ENCODE measurements at places on chromosomes 3 and 15.

DNA sequence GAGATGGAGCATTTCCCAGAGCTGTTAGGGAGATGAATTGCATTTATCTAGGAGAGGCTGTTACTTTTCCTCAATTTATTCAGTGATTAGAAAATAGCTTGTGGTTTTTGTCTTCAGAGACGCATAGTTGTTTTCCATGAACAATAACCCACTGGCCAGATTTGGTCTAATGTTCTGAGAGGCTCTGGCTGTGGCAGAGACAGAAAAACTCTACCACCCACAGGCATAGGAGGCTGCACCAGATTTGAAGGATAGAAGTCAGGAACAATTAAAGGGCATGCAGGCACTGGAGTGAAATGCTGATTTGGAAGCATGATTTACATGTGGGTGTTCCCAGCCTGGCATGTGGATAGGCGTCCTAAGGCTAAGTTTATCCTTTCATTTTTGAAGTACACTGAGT, 143.5 kb downstream of the NFKBIZ start:
- DNase-seq: no peak

- peak; percentile 95 for DNase-seq
These were observed 41.2 kb downstream of the CCDC12 start for GRCh38 chr3:46935168-46935858.

DNA sequence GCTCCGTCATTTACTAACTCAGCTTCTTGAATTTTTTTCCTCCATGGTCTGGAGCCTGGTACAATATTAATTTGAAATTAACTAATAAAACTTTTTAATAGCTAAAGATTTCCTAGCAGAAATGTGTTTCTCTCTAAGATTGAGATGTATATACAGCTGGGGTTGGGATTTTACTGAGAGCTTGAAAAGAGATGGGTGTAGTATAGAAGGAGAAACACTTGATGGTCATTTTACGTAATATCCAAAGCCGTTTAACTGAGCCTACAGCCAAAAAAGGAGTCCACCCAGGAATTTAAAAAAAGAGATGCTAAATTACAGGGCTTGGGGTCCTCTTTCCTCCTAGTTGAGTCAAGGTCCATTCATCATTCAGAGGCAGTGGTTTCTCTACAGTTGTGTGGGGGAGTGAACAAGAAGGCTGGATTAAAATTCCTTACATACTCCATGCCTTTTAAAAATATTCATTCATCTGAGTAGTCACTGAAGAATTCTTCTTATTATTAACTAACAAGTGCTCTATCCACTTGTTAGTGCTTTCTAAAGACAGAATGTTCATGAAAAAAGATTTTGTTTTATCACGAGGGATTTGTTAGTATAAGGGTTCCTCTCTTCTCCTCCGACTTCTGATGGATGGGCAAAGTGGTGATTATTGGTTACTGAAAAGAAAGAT, 255.3 kb upstream of the IL12A start:
- DNase-seq: peak; percentile 92

DNA sequence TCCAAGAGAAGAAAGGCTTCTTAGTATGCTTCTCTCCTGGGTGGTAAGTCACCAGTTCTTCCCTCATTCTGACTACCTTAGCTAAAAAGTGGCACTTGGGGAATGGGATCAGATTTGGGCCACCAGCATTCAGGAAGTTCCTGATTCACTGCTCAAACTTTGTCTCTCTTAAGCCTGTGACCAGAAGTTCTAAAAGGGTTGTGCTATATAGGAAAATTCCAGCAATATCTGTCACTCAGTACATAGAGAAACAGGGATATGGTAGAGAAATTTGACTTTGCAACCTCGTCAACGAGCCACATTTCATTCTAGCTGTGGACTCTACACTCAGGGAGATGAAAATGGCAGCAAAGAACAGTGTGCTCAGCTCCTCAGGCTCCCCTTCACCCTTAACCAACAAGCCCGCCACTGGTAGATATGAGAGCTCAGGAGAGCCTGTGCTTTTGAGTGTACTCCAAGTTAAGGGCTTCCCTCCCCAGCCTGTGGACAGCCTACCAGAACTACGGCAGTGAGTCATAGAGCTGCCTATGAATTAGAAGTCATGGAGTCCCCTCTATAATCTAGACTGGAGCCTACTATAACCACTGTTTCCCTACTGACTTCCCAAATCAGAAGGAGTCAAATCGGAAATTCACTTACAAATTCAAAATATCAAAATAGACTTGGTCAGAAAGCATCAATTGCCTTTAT, 52.6 kb upstream of the MYO5C start:
- no peak for DNase-seq

GRCh38 chr3:58999774-59000160, 50.1 kb downstream of the CFAP20DC start:
- DNase-seq: no peak

DNA sequence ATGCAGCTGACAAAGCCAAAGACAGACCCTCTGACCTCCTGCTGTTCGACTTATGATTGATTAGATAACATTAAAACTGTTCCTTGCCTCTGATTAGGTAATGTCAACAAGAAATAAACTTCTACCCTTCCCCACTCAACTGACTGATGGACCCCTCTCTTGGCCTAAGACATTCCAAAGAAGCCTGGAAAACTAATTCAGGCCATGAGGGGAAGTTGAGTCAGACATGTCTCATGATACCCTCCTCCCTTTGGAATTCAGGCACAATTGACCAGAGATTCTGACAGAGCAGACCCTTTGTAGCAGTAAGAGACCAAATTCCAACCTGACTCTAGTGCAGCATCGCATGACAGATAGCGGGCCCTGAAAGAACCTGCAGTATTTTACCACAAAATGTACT, 354.5 kb downstream of the OCA2 start:
- DNase-seq: no peak

DNA sequence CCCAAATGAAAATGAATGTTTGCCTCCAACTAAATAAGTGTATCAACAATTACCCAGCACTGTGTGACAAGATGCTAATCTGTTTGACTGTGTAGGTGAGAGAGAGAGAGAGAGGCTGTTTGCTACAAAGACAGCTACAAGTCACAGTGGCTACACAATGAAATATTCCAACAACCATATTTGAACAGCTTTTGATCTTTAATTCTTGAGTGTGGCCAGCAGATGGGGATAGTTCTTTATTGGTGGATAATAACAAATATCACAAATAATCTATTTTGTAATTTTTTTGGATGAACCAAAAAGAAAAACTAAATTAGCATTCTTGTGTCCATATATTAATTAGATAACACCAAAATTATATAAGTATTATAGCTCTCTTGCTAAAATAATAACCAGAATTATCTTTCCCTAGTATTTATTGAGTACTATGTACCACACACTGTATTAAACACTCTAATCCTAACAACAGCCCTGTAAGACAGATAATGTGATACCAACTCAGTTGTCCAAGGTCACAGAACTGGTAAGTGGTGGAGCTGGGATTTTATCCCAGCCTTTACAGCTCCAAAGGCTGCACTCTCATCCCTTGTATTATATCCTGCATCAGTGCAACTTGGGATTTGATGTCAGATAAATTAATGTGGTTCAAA, 61.9 kb upstream of the C3orf80 start:
- DNase-seq: peak; percentile 33

- peak; percentile 6 for DNase-seq
These were observed 429.5 kb downstream of the NLGN1 start for GRCh38 chr3:173826901-173827609.

DNA sequence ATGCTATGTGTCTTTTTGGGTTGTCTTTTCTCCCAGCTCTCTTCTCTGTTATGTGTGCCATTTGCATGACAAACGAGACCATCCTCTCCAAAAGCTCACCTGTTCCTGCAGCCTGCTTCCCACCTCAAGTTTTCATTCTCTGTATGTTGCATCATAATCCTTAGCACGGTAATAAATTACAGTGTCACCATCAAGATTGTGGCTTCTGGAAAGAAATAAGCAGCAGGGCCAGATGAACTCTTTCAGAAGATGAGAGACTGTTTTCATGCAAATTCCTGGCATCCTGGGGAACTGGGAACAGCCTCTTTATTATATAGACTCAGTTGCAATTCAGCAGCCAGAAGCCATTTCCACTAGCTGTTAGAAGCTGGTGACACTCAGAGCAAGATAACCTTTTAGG, 436.7 kb downstream of the EPHB1 start:
- DNase-seq: no peak

DNA sequence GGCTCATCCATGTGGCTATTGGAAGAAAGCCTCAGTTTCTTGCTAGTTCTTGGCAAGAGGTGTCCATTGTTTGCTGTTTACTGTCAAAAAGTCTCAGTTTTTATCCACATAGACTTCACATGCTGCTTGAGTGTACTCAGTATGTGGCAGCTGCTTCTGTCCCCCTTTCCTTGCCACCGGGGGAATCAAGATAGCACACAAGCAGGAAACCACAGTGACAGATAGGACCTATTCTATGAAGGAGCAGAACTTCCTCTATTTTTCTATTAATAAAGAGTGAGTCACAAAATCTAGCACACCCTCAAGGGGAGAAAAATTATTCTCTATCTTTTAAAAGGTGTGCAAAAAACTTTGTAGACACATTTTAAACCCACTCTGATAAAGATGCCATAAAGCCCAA, 121.4 kb upstream of the GMNC start:
- DNase-seq: no peak

GRCh38 chr3:16253601-16254000, 11.1 kb downstream of the DPH3 start:
- DNase-seq: no peak

DNA sequence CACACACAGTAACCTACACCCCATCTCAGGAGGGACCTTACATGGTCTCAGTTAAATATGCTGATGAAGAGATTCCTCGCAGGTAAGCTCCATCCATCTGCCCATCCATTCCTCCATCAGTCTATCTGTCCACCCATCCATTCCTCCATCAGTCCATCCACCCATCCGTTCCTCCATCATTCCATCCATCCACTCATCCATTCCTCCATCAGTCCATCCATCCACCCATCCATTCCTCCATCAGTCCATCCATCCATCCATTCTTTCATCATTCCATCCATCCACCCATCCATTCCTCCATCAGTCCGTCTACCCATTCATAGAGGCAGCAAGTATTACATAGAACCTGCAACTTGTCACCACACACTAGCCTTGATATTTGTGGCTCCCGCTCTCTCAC, 77.9 kb downstream of the DNASE1L3 start:
- no peak for DNase-seq

- no peak for DNase-seq
These were observed 85.9 kb upstream of the IGF1R start for GRCh38 chr15:98562331-98562937.

- no peak for DNase-seq
These were observed 28.8 kb upstream of the MAGEF1 start for GRCh38 chr3:184740509-184741258.

GRCh38 chr3:56468184-56469106, at the start of gene ERC2:
Gene ERC2 (minus strand): TSS chr3:56468467.
- peak; percentile 79 for DNase-seq

- peak; percentile 84 for DNase-seq
These were observed 23.1 kb downstream of the ANXA2 start for GRCh38 chr15:60374628-60375081.

DNA sequence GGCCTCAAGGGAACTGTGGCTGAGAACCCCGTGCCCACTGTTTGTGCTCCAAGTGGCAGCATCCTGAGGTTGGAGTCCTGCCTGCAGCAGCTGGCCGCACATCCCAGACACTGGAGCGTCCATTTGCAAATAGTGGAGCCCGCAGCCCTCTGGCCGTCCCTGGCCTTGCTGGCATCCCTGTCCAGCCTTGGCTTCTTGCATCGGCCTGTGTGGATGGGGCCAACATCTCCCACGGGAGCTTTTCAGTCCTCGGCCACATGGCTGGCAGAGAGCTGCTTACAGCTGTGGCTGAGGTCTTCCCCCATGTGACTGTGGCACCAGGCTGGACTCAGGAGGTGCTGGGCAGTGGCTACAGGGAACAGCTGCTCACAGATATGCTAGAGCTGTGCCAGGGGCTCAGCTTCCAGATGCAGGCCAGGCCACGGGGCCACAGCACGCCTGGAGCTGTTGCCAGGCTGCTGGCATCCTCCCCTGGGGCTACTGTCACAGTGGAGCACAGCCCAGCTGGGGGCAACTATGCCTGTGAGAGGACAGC, 71.2 kb downstream of the FAM43A start:
- no peak for DNase-seq

- DNase-seq: no peak
These were observed 44.8 kb downstream of the PDE8A start for GRCh38 chr15:85026304-85027032.

DNA sequence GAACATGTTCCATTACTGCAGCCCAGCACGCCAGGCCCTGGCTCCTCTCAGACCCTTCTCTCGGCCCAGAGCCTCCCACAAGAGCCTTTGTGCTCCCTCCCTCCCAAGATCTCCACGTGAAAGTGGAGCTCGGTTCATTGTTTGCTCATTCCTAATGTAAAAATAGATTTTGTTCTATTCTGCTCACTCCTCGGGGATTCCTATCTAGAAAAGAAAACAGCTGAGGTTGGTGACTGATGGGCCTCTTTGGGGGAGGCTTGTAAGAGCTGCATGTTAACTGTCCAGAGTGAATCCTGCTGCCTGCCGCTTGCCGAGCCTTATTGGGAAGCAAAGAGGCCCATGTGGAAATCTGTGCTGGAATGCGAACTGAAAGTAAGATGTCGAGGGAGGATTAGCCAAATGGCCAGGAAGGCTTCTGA, 267.1 kb downstream of the LRTM1 start:
- DNase-seq: no peak

- no peak for DNase-seq
These were observed 323.9 kb upstream of the IGF1R start for GRCh38 chr15:98324341-98324970.

DNA sequence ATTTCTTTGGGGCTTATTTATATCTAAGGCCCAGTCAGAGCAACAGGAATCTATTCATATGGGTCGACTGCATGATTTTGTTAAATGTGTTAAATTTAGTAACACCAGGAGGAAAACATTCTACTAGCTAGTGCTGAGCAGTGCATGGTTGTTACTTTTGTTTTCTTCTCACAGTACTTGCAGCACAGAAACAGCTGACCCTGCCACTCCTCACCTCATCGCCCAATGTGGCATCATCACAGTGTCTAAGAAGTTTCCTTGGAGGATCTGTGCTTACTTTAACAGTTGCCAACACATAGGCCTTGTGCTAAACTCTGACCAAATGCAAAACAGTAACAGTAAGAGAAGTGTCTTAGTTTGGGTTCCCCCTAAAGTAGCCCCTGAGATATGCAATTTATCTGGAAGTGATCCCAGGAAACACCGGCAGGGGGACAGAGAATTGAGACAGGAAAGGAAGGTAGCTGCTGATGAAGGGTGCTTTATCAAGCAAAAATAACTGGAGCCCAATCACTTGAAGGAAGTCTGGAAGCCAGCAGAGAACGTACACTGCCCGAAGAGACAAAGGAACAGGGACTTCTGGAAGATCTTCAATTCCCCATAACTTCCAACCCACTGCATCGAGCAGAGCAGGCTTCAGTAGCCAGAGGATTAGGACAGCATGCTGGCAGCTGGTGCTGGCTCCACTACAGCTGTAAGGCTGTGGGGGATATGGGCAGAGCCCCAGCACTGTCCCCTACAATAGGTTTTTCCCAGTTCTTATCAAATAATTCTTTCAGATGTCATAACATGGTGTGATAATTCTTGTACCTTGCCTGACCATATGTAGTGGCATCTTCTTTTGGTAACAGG, 36.0 kb upstream of the ULK4 start:
- no peak for DNase-seq
